ENCODE measurements at places on chromosomes 1 and 21.

GRCh38 chr1:236035681-236036101 is 29.2 kb downstream of the NID1 start:
- DNase-seq, result no peak

DNA sequence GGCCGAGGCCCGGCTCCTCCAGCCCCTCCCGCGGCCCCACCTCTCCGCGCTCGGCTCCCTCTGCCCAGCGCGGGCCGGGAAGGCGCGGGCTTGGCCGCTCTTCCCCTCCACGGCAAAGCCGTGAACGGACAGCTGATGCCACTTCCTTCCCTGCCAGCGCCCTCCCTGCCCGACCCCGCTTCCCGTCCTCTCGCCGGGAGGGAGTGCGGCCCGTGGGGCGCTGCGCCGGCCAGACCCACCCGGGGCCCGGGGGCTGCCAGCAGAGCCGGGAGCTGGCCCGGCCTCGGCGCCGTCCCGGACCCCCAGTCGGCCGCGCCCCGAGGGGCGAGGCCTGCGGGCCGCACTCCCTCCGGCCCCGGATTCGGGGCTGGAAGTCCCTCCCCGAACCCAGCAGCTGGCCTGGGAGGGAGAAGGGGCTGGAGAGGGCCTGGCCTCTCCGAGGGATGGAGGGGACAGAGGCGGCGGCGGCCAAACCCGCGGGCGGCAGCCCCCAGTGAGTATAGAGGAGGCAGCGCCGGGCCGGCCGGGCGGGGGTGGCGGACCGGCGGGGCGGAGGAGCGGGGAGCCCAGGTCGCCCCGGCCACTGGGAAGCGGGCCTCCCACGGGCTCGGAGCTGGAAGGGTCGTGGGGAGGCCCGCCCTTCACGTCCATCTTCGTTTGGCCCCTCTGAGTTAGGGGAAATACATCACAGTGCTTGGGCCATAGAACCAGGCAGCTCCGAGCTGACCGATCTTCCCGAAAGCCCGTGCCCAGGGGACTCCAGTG is at the start of gene KIAA1614:
TSS of gene KIAA1614 (plus strand) at position 97 of the 765 bp plus-strand sequence. CDS start at position 444, 347 bp downstream.
- no peak for DNase-seq

DNA sequence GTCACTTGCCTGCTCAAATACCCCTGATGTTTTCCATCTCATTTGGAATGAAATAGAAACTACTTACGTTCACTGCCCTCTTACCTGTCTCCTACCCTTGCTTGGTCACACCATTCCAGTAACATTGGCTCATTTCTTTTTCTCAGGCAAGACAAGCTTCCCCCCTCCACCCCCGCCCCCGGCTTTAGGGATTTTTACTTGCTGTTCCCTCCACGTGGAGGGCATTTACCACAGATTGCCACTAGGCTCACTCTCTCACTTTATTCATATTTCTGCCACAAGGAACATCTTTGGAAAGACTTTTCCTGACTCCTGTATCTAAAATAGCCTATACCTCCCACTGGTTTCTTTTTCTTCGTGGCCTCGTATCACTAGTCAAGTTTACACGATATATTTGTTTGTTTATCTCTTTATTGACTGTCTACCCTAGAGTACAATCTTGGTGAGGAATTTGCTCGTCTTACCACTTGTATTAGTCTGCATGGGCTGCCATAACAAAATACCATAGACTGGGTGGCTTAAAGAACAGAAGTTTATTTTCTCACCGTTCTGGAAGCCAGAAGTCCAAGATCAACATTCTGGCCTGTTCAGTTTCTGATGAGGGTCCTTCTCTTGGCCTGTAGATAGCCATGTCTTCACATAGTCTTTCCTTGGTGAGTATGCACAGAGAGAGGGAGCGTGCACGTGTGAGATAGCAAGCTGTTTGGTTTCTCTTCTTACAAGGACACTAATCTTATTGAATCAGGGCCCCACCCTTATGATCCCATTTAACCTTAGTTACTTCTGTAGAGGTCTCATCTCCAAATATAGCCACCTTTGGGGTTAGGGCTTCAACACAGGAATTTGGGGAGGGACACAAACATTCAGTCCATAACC is 126.2 kb downstream of the NRDC start:
- DNase-seq, result no peak

DNA sequence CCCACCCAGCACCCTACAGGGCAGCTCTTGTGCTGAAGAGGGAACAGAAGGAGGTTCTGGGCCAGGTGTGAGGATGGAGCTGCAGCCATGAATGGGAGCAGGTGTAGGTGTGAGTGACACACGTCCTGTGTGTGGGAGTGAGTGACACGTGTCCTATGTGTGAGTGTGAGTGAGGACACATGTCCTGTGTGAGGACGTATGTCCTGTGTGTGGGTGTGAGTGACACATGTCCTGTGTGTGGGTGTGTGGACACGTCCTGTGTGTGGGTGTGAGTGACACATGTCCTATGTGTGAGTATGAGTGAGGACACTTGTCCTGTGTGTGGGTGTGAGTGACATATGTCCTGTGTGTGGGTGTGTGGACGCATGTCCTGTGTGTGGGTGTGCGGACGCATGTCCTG is 26.4 kb downstream of the MEGF6 start:
- DNase-seq, result no peak

DNA sequence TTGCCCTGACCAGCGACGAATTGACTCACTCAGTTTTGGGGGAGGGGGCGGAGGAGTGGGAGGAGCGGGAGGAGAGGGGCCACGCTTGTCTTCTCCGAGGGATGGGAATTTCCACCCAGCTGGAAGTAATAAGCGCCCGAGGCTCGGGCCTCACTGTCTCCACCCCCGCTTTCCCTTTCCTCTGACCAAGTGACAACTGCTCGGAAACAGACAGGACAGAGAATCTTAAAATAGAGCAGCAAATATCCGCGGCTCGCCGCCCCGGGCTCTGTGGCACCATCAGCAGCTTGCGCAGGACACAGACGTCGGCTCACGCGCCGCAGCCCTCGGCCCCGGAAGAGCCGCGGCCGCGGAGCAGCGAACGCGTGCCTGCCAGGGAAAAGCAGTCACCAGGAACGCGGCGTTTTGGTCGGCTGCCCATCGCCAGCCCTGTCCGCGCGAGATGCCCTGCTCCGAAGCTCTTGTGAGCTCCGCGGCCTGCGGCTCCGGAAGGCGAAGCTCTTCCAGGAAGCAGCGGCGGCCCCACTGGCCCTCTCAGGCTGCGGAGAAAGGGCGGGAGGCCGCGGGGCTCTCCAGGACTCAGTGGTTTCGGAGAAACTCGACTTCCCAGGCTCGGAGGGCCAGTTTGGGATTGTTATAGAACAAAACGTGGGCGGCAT is 10.7 kb upstream of the RGS16 start:
- DNase-seq, result no peak

DNA sequence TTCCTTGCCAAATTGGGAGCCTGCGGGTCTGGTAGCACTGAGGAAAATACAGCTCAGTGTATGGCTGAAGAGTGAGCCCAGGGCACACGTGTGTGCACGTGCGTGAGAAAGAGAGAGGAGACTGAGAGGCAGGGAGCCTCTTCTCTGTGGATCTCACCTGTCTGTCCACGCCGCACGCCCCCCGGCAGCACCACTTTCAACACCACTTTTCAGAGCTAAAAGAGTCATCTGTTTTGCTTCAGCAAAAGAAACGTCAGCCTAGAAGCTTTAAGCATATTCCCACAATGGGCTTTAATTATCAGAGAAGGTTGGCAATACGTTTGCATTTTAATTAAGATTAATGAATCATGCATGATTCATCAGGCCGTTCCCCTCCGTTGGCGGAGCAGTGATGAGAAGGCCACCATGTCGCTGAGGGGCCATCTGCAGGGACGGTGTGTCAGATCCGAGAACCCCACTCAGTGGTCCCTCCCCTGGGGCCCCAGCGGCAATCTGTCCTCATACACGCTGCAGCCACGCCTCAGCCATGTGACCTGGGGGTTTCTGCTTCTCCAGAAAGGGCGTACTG is 56.8 kb downstream of the SIK1 start:
- DNase-seq, result no peak

- no peak for DNase-seq
Observed at GRCh38 chr21:25412100-25412499, 195.2 kb downstream of the MRPL39 start.

DNA sequence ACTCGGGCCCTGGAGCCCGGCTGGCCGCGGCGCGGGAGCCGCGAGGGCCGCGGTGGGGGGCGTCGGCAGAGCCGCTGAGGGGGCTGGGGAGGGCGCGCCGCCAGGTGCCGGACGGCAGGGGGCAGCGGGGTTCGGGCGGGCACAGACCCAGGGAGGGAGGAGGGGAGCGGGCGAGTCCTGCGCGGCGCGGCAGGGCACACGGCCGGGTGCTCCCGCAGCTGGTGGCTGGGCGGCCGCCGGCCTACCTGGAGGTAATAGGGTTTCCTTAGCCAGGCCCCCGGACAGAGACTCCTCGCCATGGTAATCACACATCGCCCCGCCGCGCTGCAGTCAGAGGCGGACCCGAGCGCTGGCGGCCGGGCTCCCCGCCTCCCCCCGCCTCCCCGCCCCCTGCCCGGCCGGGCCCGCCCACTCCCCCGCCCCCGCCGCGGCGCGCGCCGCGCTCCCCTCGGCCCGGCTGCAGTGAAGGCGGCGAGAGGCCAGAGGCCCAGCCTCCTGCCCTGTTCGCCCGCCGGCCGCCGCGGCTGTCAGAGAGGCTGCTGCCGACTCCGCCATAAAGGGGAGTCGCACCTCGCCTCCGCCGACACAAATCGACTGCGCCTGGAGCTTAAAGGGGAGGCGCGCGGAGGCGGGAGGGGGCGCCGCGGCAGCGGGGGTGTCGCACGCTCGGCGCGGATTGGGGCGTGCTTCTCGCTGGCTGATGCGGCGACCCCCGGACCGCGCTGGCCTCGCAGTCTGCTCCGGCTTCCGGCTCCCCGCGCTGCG is at the start of gene DIPK1A:
TSS of gene DIPK1A (minus strand) at position 332 of the 765 bp plus-strand sequence. CDS start at position 299, 33 bp downstream.
- DNase-seq, result no peak

GRCh38 chr1:38361566-38361965 is 315.0 kb upstream of the POU3F1 start:
- no peak for DNase-seq

DNA sequence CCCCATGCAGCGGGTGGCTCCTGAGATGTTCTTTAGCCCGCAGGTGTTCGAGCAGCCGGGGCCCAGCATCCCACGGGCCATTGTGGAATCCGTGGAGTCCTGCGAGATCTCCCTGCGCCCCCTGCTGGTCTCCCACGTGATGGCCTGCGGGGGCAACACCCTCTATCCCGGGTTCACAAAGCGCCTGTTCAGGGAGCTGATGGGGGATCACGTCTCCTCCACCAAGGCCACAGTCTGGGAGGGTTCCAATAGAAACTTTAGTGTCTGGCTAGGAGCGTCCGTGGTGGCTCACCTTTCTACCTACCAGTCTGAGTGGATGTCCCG is 71.0 kb downstream of the ACTL8 start:
- no peak for DNase-seq

DNA sequence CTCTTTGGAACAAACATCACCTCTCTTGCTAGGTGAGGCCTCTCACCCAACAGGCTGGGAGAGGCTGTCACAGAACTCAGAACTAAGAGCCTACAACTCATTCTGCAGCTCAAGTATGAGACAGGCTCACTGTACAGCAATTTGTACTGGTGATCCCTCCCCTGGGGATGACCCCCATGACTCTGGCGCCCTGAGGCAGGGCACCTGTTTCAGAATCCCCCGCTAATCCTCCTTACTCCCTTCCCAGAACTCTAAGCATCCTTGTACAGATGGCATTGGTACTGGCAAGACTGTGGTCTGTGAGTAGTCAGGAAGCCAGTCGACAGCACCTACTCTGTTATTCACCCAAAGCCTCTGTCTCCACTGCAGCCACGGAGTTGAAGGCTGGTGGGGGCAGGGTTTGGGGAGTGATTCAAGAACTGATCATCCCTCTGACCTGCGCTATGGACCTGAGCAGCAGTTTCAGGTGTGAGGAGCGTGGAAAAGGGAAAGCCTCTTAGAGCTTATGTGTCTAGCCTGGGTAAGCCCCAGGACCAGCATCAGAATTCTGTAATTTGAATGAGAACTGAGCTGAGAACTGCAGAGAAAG is 655.5 kb downstream of the KIF26B start:
- no peak for DNase-seq

DNA sequence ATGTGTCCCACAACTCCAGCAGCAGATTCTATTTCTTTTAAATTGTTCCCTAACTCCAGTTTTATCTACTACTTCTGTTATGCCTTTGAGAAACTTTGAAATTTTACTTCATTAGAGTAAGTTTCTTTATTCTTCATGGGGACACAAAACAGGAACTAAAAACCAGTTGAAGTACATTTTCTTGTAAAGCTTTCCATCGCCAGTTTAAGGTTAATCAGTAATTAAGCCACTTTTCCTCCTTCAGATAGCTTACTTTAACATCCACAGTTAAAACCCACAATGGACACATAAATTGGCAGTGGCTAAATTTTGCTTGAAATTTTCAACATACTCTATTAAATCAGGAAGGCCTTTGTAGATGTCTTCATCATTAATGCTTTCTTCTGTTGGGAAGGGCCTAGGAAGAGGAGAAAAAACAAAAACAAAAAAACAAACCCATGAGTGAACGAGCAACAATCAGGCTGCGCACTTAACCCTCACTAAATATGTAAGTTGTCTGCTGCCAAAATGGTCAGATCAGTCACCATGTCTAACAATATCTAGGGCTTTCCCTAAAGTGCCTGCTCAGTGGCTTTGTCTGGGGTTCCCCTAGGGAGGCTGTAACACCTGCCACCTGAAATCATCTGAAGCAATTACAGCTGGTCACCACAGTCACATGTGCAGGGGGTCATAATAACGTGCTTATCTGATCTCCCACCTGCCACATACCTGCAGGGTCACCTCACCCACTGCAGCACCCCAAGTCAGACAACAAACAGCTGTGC is 187.9 kb downstream of the VAV3 start:
- no peak for DNase-seq

All from stimulated activated CD4-positive, alpha-beta T cell treated with anti-CD3 and anti-CD28 coated beads, TNF-alpha, amount 100 ng/mL, for 1 hour (primary cell).